Metanephros (tissue), 2 donors: ENCODE measurements at places on chromosomes 4 and X. TPM values are rescaled to one million over a fixed set of nuclear protein-coding genes. Genes with fewer than 3 reads are reported as not detected.

The TDO2 gene
- total RNA-seq: 2.7 TPM

The CABS1 gene
- not detected for total RNA-seq

The GPM6B gene
- total RNA-seq: 15.9 TPM

The SCLT1 gene
- 25.7 TPM for total RNA-seq

The IL3RA gene
- 6.2 TPM for total RNA-seq

The GAR1 gene
- total RNA-seq: 12.8 TPM

The OPN1MW3 gene
- total RNA-seq: not detected

The ARAP2 gene
- total RNA-seq: 17.4 TPM

The CHRDL1 gene
- 7.2 TPM for total RNA-seq

The MAGEE2 gene
- 0.47 TPM for total RNA-seq

The ARHGAP36 gene
- 36.8 TPM for total RNA-seq

The TBC1D8B gene
- total RNA-seq: 11.3 TPM

The MAGEE1 gene
- 5.0 TPM for total RNA-seq

The CT55 gene
- total RNA-seq: 0.12 TPM

The MPC1L gene
- total RNA-seq: not detected

The EDNRA gene
- total RNA-seq: 56.5 TPM

The PRR32 gene
- total RNA-seq: 9.7 TPM

The LIAS gene
- 20.3 TPM for total RNA-seq
